Right kidney (tissue), 9 donors: ENCODE measurements at places on chromosomes 4 and X.

GRCh38 chr4:169184236-169184635 is 86.5 kb downstream of the SH3RF1 start:
- DNase-seq, result no peak

DNA sequence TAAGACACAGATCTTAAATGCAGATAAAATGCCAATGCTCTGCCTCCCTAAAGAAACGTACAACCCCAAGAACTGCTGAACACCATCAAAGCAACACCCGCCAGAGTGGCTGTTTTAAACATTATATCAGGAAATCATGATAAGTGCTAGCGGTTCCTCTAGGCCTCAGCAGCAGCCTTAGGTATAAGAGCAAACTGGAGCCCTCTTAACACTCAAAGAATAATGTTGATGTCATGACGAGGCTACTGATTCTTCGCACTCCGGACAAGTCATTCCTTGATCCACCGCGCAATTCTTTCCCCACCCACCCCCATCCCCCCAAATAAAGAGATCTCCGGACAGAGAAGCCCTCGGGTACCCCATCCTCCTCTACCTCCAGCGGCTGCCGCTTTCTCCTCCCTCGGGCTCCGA is 507 bp downstream of the LIN54 start:
- DNase-seq, result peak; percentile 36

GRCh38 chrX:51608126-51608525 is 10.6 kb downstream of the CENPVL3 start:
- DNase-seq, result no peak

GRCh38 chr4:189202869-189203271 is 737.8 kb upstream of the FRG1 start:
- DNase-seq, result peak; percentile 9

DNA sequence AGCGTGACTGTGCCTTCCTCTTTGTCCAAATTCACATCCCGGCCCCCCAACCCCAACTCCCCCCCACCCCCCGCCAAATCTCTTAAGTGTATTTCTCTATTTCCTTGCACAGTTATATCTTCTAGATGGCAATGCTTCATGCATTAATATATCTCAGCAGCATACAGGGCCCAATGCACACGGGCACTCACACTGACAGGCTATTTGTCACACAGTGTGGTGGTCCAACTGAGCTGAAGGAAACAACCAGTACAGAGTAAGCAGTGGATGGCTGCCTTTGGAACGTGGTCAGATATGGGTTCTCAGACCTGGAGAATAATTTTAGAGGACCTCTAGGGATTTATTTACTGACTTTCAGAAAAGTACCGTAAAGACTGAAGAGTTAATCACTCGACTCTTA is 681 bp downstream of the EXOC1 start:
- DNase-seq, result no peak

DNA sequence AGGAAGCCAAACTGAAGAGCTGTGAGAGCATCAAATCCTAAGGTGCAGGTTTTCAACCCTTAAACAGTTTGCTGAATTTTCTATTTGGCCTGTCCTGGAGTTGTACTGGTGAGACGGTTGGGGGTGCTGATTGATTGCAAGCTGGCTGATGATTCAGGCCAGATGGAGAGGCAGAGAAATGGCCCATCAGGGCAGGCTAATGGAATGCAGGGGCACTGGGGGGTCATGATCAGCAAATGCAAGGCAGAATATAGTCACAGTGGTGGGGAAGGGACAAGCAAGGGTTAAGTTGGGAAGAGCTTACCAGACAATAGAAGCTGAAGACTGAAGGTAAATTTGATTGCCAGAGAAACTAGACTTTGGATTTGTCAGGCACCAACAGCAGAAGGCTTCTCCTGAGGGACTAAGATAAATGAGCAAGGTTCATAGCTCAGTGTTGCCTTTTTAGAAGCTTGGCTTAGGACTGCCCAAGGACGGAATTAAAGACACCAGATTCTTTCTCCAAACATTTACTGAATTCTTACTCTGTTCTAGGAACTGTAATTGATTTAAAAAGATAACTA is 4.3 kb upstream of the AADAT start:
- no peak for DNase-seq

DNA sequence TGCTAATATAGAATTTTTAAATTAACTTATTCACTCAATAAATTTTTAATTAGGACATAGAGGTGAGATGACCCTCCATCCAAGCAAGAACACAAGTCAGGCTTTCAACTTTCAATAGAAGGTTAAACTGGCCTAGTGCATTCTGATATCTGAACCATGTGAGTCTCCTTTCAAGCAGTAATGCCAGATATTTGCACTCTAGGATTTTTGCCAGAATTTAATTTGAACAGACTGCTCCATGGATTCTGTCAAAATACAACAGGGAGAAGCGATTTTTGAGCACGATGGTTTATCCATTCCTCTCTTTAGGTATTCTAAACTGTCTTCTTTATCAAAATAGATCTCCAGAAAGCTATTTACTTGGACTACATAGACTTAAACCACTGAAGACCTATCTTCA is 72.0 kb upstream of the DCLK2 start:
- no peak for DNase-seq

DNA sequence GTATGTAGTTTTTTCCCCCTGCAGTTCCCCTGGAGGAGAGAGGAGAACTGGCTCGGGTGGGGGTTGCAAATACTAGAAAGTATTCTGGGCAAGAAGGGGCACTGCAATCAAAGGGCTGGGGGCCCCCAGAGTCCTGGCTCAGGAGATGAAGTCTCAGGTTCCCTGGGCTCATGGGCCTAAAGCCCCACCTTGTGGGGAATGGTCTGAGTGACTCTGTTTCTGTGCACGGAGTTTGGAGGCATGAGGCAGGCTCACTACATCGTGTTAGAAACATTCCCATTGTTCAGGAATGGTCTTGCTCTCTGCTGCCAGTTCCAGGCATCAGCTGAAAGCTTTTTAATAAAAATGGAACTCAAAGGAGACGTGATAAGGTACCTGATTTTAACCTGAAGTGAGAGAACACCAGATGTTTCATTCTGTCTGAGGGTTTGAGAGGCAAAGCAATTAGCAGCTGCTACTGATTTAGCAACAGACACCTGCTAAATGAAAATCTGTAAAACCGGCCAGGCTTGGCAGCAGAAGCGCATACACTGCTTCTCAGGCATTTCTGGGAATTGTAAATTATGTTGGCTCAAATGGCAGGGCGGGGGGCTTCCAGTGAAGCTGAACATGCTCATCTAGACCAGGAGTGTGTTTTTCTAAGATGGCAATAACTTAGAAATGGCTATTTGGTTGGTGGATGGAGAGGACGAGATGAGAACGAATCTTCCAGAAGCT is 122.7 kb downstream of the TMEM164 start:
- DNase-seq, result peak; percentile 6

GRCh38 chrX:11944501-11944900 is 186.5 kb downstream of the MSL3 start:
- no peak for DNase-seq

DNA sequence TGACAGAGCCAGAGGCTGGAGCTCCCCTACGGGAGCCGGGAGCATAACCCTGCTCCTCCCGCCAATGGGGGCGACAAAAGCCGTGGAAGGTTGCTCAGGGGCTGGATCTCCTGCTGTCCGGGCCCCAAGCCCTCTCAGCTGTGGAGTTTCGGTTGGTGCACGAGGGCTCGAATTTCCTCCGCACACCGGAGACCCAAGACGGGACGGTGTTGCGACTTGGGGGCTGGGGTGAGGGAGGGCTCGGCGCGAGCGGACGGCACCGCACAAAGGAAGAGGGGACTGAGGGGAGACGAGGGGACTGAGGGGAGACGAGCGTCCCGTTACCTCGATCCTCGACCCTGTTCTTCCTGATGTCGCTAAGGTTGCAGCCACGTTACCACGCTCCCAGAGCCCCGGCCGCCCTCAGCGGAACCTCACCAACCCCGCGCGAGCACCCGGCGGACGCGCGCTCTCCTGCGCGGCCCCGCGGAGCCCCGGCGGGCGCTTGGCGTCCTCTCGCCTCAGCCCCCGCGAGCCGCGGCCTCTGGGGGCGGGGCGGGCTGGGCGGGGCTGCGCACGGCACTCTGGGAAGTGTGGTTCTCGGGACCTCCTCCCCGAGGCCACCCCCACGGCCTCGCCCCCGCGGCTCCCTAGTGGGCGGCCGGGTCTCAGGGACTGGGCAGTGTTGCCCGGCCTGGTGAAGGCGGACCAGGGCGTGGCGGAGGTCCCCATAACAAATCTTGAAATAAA is at the start of gene KLHL8:
Gene KLHL8 (minus strand): TSS at position 525 of the 729 bp plus-strand sequence. CDS start 25,079 bp downstream, outside the sequence.
- DNase-seq, result peak; percentile 96

DNA sequence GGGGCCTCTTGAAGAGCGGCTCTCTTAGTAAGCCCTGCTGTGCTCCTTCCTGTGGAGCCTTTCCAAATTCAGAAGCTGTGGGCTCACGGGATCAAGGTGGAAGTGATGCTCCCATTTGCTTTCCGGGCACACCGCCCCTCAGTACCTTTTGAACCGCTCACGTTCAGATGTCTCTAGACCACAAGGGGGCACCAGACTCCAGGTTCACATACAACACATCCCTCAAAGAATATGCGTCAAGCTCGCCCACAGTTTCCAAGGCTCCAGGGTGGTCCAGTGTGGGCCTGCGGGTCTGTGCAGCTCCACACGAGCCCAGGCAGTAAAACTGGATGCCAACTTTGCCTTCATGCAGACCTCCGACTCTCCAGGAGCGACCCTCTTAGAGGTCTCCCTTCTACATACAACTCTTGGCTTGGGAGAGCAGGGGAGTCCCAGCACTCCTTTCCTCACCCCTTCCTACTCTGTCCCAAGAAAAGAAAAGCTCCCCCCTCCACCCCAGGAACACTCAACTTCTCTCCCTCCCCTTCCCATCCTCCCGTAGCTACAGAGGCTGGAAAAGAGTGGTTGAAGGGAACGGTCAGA is 11.0 kb downstream of the SUPT20HL1 start:
- DNase-seq, result peak; percentile 57

DNA sequence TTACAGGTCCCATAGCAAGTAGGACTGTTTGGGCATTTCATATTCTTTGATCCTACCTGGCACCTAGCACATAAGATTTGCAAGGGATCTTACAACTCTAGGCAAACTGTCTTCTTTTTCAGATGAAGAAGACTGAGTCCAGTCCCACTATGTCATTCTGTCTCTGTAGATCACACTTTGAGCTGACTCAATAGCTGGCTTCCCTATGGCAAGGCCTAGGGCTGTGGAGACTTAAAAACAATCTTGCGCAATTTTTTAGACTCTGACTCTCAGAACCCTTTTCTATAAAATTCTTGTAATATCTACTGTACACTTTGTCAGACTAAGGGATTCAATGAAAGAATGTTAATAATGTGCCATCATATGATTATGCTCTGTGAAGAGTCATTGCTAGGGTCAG is 26.7 kb downstream of the OTC start:
- no peak for DNase-seq

DNA sequence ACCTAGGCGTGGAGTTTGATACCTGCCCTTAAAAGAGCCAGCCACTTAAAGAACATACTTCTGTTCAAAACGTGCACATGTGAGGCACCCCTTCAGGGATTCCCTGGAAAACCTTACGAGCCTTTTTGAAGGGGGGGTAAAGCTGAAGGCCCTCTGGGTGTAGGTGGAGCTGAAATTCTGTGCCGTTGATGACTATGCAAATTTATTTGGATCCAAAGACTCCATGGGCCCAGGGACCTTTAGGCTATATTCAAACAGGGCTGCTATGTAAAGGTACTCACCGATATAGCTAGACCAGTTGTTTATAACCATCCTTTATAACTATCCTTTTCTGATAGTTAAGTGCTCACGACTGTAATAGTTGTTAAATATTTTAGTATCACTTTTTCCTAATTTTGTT is 40.3 kb upstream of the NFXL1 start:
- DNase-seq, result no peak

DNA sequence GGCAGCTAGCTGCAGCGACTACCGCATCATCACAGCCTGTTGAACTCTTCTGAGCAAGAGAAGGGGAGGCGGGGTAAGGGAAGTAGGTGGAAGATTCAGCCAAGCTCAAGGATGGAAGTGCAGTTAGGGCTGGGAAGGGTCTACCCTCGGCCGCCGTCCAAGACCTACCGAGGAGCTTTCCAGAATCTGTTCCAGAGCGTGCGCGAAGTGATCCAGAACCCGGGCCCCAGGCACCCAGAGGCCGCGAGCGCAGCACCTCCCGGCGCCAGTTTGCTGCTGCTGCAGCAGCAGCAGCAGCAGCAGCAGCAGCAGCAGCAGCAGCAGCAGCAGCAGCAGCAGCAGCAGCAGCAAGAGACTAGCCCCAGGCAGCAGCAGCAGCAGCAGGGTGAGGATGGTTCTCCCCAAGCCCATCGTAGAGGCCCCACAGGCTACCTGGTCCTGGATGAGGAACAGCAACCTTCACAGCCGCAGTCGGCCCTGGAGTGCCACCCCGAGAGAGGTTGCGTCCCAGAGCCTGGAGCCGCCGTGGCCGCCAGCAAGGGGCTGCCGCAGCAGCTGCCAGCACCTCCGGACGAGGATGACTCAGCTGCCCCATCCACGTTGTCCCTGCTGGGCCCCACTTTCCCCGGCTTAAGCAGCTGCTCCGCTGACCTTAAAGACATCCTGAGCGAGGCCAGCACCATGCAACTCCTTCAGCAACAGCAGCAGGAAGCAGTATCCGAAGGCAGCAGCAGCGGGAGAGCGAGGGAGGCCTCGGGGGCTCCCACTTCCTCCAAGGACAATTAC is 1.4 kb downstream of the AR start:
- DNase-seq, result peak; percentile 30

- DNase-seq, result no peak
Measured at GRCh38 chr4:127580300-127580699, 52.5 kb upstream of the INTU start.
